ENCODE measurements at places on chromosomes 3 and 15.
A peak's percentile ranks its signal among the peaks of the same experiment; 100 is the strongest.

DNA sequence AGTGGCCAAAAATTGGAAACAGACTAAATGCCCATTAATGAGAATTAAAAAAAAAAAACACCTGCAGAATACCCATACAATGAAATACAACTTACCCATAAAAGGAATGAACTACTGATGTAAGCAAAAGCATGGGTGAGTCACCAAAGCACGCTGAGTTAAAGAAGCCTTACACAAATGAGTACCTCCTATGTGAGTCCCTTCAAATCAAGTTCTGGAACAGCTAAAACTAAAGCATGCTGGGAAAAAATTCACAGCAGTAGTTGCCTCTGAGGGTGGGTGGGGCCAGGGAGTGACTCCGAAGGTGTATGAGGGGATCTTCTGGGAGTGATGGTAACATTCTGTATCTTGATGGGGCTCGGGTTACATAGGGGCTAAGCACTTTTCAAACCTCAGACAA is 11.4 kb downstream of the MYO5C start:
- DNase-seq: peak; percentile 52

GRCh38 chr15:25783607-25784540 is 79.3 kb downstream of the ATP10A start:
- DNase-seq: no peak

GRCh38 chr15:87374339-87374738 is 882.2 kb downstream of the NTRK3 start:
- no peak for DNase-seq

DNA sequence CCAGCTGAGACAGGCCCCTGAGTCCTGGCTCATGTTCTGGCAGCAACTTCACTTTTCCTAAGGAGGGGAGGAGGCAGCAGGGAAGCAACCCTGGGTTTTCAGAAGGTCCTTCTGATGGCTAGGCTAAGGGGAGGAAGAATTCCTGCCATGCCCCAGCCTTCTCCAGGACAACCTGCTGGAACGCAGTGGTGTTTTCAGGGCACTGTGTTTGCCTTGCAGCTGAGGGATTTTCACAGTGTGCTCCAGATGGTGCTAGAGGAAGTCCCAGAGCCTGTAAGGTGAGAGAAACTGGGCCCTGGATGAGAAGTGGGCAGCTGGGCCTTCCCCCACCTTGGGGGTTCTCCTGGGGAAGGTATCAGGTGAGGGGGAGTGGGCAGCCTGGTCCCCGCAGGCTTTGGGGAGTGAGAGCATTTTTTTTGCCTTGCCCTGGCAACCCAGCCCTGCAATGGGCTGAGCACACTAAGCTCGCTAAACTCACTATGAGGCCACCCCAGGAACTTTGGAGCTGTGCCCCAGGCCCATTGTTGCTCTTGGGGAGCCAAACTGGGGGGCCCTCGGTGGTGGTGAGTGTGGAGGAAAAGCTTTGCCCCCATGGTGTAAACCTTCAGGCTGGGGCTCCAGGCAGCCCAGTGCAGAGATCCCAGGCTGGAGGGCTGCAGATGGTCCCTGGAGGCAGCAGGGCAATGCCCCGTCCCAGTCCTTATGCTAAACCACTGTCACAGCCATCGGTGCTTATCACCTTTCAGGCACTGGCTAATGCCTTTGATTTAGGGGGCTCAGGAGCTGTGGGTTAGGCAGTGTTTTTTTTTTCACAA is 41.1 kb downstream of the ACAA1 start:
- no peak for DNase-seq

GRCh38 chr3:197426121-197426566 is 127.7 kb upstream of the DLG1 start:
- DNase-seq: no peak

DNA sequence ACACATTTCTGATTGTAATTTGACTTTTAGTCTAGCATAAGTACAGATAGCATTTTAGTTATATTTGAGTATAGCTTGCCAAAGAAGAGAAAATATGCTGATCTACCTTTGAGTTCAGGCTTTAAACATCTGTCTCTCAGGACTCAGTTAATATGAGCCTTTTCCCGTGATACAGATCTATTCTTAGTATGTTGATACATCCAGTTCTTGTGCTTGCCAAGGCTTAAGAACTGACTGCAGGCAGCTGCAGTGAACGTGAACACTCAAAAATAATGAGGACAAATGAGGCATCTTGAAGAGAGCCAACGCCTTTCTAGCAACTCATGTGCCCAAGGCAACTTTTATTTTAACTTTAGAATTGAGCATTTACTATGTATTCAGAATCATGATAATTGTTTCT is 325.5 kb downstream of the SI start:
- no peak for DNase-seq

DNA sequence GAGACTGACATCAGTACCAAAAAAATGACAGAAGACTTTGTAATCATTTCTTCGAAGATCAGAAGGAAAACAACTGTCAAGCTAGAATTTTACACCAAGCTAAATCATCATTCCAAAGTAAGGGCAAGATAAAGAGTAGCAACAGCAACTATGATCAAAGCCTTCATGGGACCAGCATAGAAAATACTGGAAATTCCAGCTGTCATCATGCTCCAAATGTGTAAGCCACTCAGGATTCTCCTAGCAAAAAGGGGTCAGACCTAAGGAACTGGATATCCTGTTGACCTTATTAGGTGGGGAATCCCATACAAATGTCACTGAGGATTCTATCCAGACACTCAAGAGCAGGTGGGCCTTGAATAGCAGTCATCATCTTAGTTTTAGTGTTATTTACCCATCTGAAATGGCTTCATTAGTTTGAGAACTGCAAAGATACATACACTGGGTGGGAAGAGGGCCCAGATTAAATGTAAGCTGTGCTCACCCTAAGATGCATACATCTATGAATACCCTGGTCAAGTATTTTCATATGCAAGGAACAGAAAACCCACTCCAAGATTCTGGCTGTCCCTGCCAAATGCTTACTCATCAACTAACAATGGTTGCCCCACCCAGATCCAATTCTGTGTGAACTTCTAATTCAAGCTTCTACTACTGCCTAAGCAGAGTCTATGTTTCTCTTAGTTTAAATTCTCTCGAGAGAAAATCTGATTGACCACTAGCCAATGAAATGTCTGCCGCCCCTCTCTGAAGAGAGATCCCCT is 33.5 kb downstream of the CLDN18 start:
- DNase-seq: no peak

- DNase-seq: no peak
Observed at GRCh38 chr3:22118542-22118941, 367.5 kb upstream of the ZNF385D start.

GRCh38 chr3:99839613-99840012 is 22.0 kb downstream of the CMSS1 start:
- DNase-seq: no peak

GRCh38 chr15:25664761-25665160 is 198.4 kb downstream of the ATP10A start:
- DNase-seq: no peak

- no peak for DNase-seq
Observed at GRCh38 chr15:29100486-29101000, 169.1 kb downstream of the NSMCE3 start.

DNA sequence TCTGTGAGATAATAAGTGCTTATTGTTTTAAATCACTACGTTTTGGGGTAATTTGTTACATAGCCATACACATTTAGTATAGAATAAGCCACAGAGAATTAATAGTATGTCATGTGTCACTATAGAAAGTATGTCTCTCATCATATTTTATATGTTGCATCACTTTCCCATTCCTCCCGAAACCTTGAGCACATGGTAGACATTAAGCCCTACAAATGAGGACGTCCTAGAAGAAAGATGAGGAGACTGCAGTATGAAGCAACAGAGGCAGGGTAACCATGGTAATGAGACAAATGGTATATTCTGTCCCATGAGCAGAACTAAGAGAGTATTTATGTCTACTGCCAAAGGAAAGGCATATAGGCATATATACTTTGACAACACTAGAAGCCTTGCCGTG is 720.2 kb downstream of the ROBO1 start:
- no peak for DNase-seq

GRCh38 chr3:79724206-79724605 is 43.6 kb downstream of the ROBO1 start:
- DNase-seq: no peak

DNA sequence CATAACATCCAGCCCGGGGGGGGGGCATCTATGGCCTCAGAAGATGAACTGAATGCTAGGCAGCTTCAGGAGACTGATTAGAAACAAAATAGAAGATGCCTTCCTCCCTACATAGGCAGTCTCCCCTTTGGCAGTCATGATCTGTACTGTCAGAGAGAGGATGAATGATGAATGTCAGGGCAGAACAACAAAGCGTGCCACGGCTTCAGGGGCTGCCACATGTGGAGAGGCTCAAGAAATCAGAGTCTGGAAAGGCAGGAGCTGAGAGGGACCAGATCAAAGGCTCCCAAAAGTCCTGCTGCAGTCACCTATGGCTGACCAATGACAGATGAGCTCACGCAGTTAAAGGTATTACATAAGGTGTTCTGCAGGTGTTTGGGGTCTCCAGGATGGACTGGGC is 180.4 kb downstream of the UACA start:
- DNase-seq: peak; percentile 46

DNA sequence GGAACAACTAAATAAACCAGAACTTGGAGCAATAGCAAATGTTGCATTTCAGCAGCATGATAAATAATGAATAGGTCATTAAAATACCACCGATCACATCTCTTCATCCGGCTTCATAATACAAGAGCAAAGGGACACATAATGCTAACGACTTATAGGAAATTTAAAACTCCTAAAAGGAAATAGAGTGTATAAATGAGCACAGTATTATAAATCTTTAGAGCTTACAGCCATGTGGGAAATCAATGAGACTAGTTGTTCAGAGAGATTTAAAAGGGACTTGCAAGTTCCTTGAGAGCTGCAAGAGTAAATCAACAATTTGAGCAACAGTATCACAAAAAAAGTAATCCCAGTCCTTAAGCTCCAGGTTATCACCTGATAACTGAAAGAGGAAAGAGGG is 677.0 kb downstream of the PLOD2 start:
- no peak for DNase-seq

DNA sequence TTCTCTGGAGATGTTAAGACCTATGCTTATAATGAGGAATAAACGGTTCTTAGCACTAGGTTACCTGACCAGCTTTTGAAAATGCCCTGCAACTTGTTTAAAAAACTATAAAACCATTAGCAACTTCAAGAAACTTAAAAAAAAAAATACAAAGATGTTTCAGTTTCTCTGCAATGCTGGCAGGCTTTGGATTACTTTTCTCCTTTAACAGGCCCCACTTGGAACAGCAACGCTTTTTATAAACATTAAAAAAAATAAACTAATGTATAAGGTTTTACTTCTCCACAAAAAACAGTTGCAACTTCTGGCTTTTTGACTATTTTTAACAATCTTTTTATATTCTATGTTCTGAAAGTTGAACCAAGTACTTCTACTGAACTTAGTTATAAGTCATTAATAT is 1006.7 kb downstream of the ROBO1 start:
- DNase-seq: no peak

DNA sequence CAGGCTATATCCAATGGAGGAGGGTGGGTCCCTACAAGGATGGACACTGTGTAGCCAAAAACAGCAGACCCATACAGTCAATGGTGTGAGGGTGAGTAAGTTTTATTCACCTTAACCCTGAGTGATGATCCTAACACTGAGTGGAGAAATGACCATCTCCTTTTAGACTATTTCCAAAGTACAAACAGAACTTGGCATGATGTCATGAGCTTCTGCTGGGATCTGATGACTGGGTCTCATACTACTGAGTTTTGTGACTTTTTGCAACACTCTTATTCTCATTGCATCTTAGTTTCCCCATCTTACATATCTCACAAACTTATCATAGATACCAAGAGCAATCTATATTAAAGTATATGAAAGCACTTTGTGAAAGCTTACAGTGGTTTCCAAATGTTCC is 330.3 kb upstream of the CFAP20DC start:
- DNase-seq: no peak

DNA sequence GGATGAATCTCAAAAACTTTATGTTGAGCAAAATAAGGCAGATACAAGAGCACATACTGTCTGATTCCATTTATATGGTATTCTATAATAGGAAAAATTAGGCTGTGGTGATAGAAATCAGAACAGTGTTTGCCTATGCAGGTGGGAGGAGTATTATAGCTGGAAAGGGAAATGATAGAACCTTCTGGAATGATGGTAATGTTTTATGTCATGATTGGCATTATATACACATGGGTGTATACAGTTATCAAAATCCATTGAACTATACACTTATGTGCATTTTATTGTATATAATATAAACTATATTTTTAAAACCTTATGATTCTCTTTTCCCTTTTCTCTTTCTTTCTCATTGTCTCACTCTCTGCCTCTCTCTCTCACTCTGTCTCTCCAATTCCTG is 156.1 kb downstream of the THSD4 start:
- DNase-seq: no peak

DNA sequence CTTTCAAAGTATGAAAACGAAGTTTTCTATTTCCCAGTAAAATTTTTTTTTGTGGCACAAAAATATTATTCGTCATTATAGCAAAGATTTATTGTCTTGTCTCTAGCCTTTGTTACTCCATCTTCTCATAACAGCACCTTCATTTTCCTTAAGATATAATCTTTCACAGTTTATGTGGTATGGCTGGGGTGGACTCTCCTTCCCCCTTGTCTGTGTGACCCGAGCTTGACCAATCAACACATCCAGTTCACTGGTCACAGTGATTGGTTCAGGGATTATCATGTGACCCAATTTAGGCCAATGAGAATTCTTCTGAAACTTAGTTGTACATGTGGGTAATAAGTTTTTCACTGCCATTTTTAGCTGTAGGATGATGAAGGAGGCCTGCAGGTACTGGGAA is 71.2 kb upstream of the DCBLD2 start:
- DNase-seq: no peak

DNA sequence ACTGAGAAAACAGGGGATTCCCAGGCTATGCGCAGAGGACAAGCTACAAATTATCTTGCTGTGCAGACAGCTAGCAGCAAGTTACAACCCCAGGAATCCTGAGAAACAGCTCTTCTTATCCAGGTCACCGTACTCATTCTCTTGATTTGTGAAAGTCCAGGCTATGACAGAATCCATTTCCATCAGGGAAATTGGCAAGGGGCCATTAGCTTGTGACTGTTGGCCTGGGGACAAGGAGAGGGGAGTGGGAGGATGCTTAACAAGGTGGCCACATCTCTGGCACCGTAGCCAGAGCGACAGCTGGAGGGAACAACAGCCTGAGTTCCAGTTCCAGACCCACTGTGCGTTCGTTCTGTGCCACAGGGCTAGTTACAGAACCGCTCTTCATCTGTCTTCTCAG is 44.9 kb upstream of the PLXNA1 start:
- DNase-seq: no peak

GRCh38 chr15:92079647-92080255 is 226.2 kb downstream of the SLCO3A1 start:
- DNase-seq: no peak
